ENCODE measurements at places on chromosomes 11 and 22. TPM values are rescaled to one million over a fixed set of nuclear protein-coding genes. Genes with fewer than 3 reads are reported as not detected.
A peak's percentile ranks its signal among the peaks of the same experiment; 100 is the strongest.

DNA sequence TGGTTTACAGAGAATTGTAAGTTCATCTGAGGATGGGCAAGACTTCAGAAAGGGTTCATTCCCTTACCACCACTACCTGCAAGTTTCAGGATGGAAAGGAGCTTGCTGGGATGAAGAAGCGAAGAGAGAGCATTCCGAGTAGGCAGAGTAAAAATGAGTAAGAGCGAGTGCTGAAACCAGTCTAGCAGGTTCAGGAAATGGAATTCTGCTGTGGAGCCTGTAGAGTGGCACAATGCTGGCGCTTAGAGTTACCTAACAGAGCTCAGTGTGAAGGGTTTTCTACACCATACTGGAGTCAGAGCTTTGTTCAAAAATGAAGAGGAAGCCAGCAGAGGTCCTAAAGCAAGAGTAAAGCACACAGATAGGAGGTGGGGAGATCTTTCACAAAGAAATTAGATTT, 179.2 kb upstream of the ZC3H12C start:
- no peak for DNase-seq

- no peak for DNase-seq
Observed at GRCh38 chr11:35253237-35253636, 114.3 kb downstream of the CD44 start.

GRCh38 chr22:49402169-49402568, 425.5 kb downstream of the BRD1 start:
- DNase-seq = no peak

OOSP4B gene
- total RNA-seq = not detected

DNA sequence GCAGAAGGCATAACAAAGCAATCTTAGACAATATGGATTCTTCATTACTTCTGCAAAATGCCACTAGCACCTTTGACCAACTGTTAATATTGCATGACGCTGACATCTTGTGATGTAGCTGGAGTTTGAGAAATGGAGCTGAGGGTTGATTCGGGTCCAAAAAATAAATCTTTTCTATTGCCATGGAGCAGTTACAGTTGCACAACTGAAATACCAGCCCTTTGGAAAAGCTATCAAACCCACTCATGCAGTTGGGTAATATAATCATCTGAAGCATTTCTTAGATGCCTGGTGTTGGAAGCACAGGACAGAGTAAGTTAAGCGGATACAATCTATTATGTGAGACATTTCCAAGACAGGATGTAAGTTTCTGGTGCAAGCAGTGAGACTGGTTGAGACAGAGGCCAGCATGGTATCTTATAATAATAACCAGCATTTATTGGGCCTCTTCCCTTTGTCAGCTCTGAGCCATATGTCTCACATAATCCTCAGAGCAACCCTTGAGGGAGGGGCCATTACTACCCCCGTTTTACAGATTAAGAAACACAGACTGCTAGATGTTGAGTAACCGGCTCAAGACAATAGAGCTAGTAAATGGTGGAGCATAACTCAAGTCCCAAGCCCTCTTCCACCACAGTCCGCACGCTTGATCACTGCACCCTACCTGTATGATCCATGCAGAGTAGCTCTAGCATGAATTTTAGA, 74.9 kb upstream of the CAPRIN1 start:
- no peak for DNase-seq

DNA sequence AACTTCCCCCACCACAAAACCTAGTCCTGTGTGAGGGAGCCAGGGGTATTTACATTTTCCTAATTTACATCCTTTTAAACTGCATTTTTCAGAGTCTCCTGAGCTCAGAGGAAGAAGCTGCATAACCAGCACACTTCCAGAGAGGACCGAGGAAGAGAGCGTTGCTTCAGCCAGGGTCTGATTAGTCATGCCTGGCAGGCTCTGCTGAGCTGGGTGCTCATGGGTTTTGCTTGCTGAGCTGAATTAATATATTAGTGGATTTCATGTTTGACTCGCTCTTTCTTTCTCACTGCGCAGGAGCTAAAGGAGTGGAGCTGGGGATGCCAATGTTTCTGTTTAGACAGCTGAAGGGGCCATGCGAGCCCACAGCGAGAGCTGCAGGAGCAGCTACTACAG, 539.3 kb upstream of the B3GAT1 start:
- DNase-seq = no peak

- no peak for DNase-seq
Observed at GRCh38 chr22:46923394-46923793, 160.9 kb downstream of the TBC1D22A start.

DNA sequence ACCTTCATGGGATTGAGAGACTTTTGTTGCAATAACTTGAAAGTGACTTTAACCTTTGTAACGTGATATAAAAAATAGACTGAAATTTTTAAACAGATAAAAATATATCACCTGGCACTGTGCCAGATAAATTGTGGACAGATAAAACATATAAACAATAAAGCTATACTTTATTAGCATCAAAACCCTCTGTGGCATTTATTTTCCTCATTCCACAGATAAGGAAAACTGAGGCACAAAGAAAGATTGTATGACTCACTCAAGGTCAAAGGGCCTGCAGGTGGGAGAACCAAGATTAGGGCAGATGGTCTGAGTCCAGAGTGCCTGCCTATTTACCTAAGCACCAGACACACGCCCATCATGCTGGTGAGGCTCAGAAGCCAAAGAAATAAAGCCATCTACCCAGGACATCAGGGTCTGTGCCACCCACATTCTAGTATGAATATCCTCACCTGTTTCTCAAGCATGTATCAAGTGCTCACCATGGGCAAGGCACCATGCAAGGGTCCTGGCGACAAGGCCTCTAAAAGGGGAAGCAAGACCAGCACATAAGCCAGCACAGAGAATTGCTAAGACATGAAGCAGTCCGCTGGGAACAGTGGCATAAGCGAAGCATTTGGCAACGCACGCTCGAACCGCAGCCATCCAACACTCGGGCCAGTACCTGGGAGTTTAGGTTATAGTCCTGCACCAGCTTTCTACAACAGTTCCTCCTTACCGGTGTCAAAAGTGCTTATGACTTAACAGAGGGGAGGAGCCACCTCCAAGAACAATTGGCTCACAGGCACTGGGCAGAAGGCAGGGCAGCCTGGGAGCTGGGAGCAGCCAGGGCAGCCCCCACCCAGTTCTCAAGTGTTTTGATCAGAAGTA, 17.6 kb downstream of the MYH9 start:
- no peak for DNase-seq

- no peak for DNase-seq
Observed at GRCh38 chr11:119936426-119936825, 201.5 kb downstream of the TRIM29 start.

- no peak for DNase-seq
Observed at GRCh38 chr11:114982141-114982540, 303.8 kb downstream of the NXPE2 start.

DNA sequence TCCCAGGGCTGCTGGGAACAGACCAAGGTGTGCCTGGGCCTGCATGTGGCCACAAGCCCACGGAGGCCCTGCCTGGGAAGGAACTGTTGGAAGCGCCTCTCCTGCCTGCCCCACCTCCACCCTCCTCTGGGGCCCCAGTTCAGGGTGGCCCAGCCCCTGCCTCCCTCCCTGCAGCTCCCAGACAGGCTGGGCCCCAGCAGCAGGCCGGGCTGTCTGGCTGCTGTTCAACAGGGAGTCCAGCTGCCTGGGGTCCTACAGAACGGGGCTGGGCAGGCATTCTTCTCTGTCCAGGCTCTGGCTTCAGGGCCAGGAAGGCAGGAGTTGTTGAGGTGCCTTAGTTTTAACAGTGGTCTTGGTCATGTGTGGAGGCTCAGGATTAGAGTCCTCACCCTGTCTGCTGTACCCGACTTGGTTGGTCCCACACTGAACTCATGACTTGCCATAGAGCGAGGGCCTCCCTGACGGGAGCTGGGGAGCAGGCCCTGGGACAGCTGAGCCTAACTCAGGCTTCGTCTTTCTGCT, 11.8 kb downstream of the PRDM11 start:
- DNase-seq = peak; percentile 64

GRCh38 chr11:69434471-69434931, 47.0 kb upstream of the LINC01488 start:
- DNase-seq = no peak

KLHL35 gene
- 0.42 TPM for total RNA-seq

GRCh38 chr22:24875862-24876506, 70.0 kb downstream of the SGSM1 start:
- no peak for DNase-seq

CD248 gene
- total RNA-seq = 1.0 TPM

- no peak for DNase-seq
Observed at GRCh38 chr11:117181586-117182550, 3.3 kb downstream of the SIDT2 start.

AIFM3 gene
- total RNA-seq = 0.75 TPM

GRCh38 chr11:36373016-36374010, 77.2 kb downstream of the PRR5L start:
- DNase-seq = no peak

HOATZ gene
- not detected for total RNA-seq

GRCh38 chr22:49024775-49025440, 802.8 kb downstream of the BRD1 start:
- DNase-seq = no peak

OR4S1 gene
- not detected for total RNA-seq

F2 gene
- 631 TPM for total RNA-seq

DNA sequence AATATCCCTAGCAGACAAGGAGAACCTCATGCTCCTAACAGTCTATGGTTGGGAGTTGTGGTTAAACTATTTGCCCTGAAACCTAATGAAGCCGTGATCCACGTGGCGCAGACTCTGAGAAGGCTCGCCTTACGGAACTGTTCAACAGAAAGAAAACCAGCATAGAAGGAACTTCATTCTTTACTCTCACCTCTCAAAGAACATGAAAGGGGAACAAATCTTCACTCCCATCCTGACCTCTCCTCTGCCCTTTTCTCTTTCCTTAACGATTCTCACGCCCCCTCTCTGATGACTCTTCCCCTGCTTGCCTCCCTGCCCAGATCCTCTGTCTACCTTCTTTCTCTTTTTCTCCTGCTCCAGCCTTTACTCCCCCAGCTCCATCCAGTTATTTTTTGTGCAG, 54.2 kb downstream of the IRAG1 start:
- no peak for DNase-seq

DNA sequence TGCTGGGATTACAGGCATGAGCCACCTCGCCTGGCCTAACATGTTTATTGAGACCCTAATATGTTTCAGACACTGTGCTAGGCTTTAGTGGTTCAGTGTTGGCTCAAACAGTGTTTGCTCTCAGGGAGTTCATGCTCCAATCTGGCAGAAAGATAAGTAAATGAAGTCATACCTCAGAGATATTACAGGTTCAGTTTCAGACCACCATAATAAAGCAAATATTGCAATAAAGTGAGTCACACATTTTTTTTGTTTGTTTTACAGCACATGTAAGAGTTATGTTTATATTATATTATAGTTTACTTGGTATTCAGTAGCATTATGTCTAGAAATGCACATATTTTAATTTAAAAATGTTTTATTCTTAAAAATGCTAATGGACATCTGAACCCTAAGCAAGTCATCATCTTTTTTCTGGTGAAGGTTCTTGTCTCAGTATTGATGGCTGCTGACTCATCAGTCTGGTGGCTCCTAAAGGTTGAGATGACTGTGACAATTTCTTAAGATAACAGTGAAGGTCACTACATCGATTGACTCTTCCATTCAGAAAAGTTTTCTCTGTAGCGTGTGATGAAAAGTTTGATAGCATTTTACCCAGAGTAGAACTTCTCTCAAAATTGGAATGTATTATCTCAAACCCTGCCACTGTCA, 243.0 kb upstream of the ANO5 start:
- no peak for DNase-seq

Data from liver (tissue), 10 donors.